ENCODE measurements at places on chromosomes 2 and 18.
A peak's percentile ranks its signal among the peaks of the same experiment; 100 is the strongest.

- no peak for DNase-seq
Observed at GRCh38 chr2:227095346-227095745, 68.7 kb downstream of the COL4A4 start.

DNA sequence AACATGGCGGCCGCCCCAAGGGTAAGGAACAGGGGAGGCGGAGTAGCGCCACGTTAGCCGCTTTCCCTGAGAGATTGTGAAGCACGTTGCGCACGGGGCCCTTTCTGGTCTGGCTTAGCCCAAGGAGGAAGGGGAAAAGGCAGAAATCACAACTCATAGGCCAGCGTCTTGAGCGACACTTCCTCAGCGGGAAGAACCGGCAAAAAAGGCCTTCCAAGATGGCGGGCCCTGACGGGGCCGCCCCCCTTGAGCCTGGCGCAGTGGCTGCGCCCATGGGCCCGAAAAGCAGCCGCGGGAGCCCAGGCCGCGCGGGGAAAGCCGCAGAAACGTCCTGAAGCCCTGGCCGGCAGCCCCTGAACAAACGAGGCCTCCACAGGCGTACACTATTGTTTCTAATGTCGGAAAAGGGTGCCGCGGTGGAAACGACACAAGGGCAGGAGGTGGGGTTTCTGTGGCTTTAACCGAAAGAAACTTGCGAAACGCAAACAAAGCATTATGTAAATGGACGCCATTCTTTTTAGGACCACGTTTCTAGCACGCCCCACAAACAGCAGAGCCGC lies 919 bp upstream of the PCBP1 start:
- peak; percentile 75 for DNase-seq

- no peak for DNase-seq
Observed at GRCh38 chr2:84417453-84418145, 41.5 kb downstream of the SUCLG1 start.

- DNase-seq, result no peak
Observed at GRCh38 chr2:39435741-39436591, 1.1 kb downstream of the MAP4K3 start.

GRCh38 chr2:147789720-147790119 lies 55.1 kb upstream of the ACVR2A start:
- no peak for DNase-seq

DNA sequence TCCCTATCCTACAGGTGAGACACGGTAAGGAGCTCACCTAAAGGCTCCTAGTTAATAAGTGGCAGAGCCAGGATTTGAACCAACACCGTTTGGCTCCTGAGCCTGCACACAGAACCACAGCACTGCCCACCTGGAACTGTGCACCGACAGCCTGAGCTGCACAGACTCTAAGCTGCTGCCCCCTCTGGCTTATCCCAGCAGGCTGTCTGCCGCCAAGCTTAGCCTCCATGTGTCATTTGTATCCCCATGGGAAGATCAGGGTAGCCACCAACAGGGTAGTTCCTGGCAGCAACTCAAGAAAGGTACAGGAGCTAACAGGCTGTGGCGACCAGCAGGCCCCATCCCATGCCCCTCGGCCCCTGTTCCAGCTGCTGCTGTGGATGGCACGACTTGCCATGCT lies 135.7 kb downstream of the LRRC30 start:
- DNase-seq, result no peak

DNA sequence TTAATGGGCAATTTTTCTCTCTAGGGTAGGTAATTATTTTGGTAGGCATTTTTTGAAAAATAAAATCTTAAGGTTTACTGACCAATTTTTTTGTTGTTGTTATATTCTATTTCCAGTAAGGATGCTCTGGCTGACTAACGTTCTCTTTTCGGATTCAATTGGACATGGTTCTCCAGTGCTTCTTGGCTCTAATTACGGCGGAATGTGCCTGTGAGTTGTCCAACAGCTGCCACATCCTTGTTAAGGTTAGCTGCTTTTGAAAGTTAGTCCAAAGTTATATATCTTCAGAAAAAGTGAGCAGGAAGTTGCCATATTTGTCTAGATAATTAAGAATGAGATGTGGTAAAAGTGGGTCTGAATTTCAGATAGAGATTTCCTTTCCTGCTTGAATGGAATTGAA lies 45.8 kb upstream of the SMIM21 start:
- DNase-seq, result no peak

DNA sequence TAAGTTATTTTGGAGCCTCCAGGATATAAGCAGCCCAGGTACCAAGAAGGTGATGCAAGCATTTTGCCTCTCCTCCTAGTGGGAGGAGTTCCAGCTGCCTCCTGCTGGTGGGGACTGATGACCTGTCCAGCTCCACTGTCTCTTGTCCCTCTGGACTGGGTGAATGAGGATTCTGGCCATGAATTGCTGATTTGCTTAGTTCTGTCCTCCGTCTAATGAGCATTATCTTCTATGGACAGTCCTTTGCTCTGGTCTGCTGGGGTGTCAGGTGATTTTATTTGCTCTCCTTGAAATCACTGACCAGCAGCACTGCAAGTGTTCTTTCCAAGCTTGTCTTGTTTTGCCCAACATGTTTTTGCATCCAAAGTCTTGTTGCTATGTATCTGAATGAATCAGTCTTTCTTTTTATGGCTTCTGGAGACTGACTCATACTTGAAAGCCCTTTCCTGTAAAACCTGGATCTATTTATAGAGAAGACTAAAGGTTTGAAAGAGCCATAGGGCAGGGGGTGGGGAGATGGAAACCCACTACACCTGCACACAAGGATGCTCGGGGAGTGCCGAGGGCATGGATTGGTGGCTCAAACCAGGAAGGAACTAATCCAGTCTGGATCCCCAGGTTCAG lies 40.5 kb upstream of the EFHD1 start:
- DNase-seq, result no peak

DNA sequence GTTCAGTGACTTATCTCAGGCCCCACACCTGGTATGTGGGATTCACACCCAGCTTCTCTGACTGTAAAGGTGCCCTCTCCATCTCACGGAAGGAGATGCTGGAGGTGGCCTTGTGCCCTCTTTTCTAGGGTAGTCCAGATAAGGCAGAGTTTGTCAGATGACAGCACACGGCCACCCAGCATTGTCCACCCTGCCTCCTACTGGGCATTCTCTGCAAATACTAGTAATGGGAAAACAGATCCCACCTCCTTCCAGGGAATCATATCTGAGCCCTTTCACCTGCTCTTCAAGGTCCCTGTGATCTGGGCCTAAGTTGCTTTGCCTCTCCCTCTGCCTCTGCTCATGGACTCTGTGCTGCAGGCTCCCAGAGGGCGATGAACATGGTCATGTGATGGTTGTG lies 214.7 kb downstream of the CLIP4 start:
- no peak for DNase-seq

- DNase-seq, result no peak
Observed at GRCh38 chr2:238968616-238969384, 120.9 kb downstream of the TWIST2 start.

GRCh38 chr2:168781191-168781817 lies 21.1 kb upstream of the NOSTRIN start:
- DNase-seq, result no peak

- no peak for DNase-seq
Observed at GRCh38 chr2:43169099-43169945, 57.1 kb downstream of the ZFP36L2 start.

DNA sequence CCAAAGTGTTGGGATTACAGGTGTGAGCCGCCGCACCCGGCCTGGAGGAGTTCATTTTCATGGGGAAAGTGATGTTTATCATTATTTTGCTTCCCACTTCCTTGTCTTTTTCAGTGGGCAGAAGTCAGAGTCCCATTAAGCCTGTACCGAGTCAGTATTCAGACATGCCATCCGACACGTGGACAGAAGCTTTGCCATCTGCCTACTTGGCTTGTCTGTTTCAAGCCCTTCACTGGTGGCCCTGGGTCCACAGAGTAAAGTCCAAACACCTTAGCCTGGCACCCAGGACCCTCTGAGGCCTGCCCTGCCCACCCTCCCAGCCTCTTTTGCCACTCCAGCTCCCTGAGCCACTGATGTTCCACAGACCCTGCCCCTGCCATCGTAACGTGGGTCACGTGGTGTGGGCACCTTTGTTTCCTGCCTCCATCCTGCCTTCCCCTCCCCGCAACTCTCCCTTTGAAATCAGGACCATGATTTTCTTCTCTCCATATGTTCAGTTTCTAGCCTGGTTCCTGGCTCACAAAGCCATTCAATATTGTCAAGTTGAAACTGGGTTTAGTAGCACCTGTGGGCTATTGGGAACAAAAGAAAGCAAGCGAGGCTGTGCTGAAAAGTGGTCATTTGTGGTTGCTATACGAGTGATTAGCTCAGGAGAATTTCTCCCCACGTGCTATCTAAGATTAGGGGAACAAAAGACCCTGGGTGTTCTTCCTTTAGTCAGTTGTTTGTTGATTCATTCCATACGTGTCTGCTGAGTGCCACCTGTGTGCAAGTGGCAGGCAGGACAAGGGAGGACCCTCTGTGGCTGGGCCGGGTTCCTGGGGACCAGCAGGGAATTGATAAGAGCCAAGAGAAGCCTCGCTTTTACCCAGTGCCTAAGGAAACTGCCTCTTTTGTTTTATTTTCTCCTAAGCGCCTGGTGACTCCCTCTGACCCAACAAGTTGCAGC lies 5.1 kb upstream of the ODC1 start:
- peak; percentile 29 for DNase-seq

DNA sequence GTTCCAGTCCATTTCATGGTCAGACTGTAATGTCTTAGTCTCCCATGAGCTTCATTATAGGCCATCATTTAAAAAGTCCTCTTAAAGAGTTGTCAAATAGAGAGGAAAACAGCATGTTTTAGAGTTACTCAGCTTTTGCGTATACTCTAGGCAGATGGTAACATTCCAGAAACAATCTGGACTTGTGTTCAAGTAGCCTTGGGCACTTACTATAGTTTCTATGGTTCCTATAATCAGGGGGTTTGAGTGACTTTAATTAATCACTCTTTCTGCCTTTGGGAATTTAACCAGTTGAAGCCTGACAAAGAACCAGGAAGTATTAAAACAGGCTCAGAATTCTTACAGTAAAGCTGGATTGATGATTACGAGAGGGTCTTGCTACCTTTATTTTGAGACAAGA lies 42.1 kb upstream of the SCN7A start:
- DNase-seq, result no peak

DNA sequence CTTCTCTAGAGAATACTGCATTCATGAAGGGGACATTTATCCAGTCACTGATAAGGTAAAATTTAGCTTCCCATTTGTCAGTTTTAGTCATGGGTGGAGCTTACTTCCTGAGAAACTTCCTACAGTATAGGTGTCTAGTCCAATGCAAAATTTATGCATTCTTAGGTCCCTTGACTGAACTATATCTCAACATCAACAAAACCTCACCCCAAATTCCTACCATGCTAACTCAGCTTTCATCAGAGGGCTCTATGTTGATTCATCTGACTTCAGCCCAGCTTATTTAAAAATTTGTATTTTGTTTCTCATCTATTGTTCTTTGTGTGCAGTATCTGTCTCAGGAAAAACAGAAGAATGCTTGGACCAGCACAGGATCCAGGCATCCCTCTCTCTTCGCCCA lies 296.4 kb upstream of the ACVR2A start:
- no peak for DNase-seq

GRCh38 chr2:219959471-219959870 lies 332.0 kb downstream of the SLC4A3 start:
- DNase-seq, result no peak

DNA sequence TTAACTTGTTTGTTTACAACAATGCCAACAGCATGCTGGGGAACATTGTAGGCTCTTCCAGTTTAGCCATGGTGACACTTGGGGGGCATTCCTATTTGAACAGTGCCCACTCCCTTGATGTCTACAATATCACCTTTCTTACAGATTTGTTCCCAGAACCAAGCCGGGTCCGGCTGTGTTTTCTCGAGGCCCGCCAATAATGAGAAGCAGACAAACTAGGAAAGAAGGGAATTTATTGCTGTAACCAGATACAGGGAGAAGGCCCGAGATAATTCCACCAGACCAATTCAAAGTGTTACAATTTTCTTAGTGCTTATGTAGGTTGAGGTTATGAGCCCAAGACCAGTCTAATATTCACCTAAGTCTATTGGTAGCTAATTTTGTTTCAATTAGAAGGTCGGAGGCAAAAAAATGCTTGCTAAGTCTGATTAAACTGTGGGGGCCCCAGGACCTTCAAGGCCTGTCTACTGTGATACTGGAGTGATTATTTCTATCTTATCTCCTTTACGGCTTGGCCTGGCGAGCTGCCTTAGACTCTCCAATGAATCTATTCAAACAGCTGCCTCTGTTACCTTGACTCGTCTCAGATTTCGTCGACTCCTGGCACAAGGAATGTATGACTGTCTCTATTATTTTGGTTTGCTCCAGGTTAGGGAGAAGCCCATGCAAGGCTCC lies 59.1 kb upstream of the PSME4 start:
- DNase-seq, result no peak

- no peak for DNase-seq
Observed at GRCh38 chr2:6231166-6231565, 539.0 kb downstream of the SOX11 start.

- no peak for DNase-seq
Observed at GRCh38 chr2:16630463-16630862, 35.2 kb downstream of the CYRIA start.

GRCh38 chr2:16055848-16056580 lies 115.7 kb downstream of the MYCN start:
- no peak for DNase-seq

DNA sequence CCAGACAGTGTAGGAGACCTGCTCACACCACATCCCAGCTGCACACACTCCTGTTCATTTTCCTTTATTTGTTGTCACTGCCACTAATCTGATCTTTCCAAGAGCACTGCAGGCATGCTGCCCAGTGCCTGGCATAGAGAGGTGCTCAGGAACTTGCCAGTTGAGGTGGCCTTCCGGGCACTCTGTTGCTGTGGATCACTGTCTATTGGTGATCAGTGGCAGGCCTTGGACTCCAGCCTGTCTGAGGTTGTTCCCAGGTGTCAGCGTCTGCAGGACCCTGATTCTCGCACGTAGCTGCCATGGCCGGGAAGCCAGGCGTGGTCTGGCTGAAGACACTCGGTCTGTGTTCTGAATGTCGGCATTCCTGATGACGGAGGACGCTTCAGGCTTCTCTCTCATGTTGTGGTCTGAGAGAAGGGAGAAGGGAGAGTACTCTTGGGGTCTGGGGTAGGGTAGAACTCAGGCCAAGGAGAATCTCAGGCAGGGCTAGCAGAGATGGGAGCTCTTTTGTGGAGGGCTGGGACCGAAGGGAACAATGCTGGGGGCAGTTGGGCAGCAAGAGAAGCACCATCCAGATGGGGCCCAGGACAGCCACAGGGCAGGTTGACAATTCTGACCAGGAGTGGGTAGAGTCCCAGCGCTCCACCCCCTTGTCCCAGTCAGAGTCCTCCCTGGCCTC lies 240.9 kb downstream of the MYCN start:
- DNase-seq, result no peak

Data from NCI-H2081 (cell line).